ENCODE measurements at places on chromosomes 16 and 17. TPM values are rescaled to one million over a fixed set of nuclear protein-coding genes. Genes with fewer than 3 reads are reported as not detected.

Gene NTN3
- 1.2 TPM for polyA plus RNA-seq

Gene VMO1
- 1.6 TPM for polyA plus RNA-seq

Gene GPT2
- polyA plus RNA-seq = 27.3 TPM

Gene DNAI2
- not detected for polyA plus RNA-seq

Gene TMEM98
- 65.1 TPM for polyA plus RNA-seq
